ENCODE measurements at places on chromosomes 16 and 17.

- DNase-seq = no peak
Observed at GRCh38 chr16:48850097-48850770, 240.3 kb upstream of the N4BP1 start.

DNA sequence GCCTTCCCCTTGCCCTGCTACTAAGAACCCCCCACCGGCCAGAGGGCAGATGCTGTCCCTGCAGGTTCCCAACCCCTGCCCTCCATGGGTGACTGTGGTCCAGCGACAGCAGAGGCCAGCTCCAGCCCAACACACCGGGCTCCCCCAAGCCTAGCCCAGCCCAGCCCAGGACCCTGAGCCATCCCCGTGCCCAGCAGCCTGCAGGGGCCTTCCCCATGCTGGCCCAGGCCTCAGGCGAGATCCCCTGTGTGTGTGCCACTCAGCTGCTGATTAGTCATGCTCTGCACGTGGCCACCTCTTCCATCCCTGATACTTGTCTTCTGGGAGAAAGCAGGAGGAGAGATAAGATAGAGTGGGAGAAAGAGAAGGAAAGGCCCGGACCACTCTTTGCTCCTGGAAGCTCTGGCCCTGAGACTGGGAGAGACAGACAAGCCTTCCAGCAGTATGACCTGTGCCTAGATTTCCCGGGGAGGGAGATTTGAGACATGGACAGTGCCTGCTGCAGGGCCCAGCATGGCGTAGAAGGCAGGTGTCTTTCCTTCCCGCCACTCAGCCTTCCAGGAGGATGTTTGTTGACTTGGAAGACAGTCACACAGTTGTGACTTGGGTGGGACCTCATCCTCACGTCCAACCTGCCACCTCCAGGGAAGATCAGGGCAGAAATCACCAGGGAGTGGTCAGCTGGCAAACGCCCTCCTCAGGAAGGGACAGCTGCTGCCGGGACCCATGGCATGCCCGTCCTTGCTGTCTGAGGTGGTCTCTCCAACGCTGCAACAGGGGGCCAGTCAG lies 41.3 kb upstream of the RASD1 start:
- no peak for DNase-seq

- DNase-seq = no peak
Observed at GRCh38 chr16:17930280-17930679, 406.3 kb downstream of the NPIPA8 start.

DNA sequence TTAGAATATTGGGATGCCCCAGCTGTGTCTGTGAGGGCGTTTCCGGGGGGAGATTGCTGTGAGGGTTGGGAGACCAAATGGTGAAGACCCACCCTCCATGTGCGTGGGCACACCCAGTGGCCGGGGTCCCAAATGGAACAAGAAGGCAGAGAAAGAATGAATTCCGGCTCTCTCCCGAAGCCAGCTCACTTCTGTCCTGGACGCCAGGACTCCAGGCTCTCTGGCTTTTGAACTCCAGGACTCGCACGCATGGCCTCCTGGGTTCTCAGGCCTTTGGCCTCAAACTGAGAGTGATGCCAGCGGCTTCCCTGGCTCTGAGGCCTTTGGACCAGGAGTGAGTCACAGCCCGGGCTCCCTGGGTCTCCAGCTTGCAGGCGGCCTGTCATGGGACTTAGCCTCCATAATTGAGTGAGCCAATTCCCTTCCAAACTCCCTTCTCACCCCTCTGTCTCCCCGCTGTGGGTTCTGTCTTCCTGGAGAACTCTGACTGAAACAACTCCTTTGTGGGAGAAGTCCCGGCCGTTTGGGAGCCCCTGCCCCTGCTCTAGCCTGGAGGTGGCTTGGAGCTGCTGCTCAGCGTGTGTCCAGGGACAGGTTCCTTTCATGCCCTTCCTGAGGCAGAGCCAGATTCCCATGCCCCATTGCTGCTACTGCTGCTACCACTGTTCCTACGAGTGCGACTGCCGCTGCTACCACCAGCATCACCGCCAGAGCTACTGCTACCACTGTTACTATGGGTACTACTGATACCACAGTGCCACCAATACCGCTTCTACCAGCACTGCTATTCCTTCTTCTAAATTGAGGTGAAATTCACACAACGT lies 49.8 kb upstream of the CBX4 start:
- no peak for DNase-seq

All from GM10248 (cell line).